ENCODE measurements at places on chromosomes 6 and 20. TPM values are rescaled to one million over a fixed set of nuclear protein-coding genes. Genes with fewer than 3 reads are reported as not detected.

- DNase-seq, result no peak
These were observed 327.5 kb downstream of the NRN1 start for GRCh38 chr6:5679270-5679669.

- DNase-seq, result peak; percentile 80
These were observed 13.5 kb downstream of the HAO1 start for GRCh38 chr20:7926767-7927166.

GRCh38 chr6:43461936-43462335 lies 6.6 kb upstream of the DLK2 start:
- no peak for DNase-seq

DNA sequence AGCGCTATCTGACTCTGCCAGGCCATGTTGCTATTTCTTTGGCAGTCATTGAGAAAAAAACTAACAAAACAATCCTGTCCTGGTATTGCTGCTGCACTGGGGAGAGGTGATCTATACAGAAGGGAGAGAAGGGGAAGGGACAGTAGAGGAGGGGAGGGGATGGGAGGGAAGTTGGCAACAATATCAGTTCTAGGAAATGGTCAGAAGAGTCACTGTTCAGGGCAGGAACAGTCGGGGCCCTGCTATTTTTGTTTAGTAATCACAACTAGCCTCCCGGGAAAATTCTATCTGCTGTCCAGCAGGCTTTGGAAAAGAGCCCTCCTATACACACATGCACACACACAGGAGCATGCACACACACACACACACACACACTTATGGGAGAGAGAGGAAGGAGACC lies 142.3 kb upstream of the CARMIL1 start:
- peak; percentile 34 for DNase-seq

- DNase-seq, result no peak
These were observed 267.9 kb downstream of the PLCB1 start for GRCh38 chr20:8399947-8400346.

GRCh38 chr20:47392721-47393073 lies 36.2 kb upstream of the ZMYND8 start:
- DNase-seq, result no peak

GRCh38 chr6:14286144-14286543 lies 168.6 kb downstream of the CD83 start:
- no peak for DNase-seq

GRCh38 chr6:149840345-149841075 lies 23.6 kb downstream of the LRP11 start:
- DNase-seq, result peak; percentile 75

DNA sequence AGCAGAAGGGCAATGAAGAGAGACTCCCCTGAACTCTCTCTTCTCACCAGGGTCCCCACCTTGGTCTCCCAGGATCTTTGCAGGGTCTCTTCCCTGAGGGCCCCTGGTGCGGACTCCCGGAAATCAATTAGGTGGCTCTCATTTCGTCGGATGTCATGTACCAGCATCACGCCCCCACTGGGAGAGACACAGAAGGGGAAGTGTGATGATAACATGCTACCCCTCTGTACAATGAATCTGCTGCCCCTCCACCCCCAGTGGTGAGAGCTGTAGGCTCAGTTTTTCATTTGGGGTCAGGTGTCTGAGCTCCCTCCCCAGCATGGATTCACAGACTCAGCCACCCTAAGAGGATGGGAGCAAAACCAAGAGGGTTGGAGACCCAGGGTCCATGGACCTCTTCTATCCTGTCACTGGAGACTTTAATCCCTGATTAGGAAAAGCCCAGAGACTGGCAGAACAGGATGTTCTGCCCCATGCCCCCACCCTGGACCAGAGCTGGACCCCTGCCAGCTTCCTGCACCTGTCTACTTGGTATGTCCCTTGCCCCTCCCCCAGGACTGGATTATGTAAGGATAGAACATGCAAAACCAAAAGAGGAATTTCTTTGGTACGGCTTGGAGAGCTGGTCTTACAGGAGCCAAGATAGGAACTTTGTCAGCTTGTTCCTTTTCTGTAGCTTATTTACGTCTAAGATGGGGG lies 11.1 kb downstream of the GGT7 start:
- DNase-seq, result no peak

DNA sequence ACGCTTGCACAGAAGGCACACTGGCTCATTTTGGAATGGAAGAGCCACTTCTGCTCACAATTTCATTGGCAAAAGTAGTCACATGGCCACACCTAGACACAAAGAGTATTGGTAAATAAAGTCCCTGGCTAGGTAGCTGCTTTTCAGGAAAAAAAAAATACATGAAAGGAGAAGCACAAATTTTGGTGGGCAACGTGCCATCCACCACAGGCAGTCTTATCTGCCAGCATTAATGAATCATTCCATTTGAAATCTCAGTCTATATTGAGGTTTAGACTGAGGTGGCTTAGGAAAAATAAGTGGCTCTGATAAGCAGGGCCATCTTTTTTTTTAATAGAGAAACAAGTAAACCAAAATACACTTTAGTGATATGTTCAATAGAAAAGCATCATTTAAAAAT lies 44.3 kb downstream of the ADGRB3 start:
- no peak for DNase-seq

Gene PHACTR1
- 4.1 TPM for total RNA-seq

Gene SPATS1
- not detected for total RNA-seq

DNA sequence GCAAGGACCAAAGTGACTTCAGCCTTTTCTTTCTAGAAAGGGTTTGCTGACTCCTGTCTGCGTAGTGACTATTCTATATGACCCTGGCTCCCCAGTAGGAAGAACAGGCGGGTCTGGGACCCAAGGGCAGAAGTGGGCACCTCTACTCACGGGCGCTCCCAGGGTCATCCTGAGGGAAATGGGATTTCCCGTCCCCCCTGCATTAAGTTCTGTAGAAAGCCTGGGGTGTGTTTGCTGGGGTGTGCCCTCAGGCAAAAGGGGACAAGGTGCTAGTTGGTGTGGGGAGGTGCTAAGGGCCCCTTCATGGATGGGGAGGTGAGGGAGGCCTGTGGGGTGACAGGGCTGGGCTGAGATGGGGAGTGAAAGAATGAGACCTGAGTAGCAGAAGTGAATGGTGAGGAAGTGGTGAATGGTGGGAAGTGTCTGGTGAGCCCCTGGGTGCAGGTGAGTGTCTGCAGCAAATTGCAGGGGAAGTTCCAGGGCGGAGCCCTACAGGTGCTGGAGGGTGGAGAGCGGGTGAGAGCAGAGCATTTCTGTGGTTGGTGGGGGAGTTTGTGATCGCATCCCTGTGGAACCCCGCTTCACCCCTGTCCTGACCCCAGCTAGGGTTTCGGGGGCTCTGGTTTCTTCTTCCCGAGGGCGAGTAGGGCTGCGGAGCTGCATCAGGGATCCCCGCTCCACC lies 21.1 kb downstream of the RAET1L start:
- DNase-seq, result no peak

DNA sequence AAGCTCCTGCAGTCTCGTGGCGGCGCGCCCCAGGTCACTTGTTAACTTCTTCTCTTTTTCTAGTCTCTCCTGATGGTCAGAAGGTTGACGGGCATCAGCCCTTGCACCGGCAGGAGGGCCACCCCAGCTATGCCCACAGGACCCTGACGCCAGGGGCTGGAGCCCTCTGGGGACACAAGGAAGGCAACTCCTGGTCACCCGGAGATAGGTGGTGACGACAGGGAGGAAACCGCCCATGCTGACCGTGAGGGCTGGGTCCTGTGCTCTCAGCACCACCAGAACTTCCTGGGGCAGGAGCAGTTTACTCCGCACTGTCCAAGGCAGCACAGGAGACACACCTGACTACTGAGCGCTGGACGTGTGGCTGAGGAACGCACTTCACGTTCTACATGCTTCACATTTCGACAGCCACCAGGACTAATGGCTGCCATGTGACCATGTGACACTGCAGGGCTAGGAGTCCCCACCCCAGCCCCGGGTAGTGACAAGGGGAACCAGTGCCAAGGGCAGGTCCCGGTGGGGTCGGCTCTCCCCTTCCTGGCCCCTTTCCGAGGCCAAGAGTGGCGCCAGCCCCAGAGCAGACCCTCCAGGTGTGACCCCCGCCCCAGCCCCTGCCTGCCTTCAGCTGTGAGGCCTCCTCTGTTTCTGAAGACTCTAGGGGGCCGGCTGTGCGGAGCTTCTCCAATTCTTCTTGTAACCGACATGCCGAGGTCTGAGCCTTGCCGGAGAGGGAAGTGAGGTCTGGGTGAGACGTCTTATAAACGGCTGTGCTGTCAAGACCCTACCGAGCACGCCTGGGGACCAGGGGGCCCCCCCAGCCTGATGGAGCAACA lies 45.2 kb downstream of the DSTN start:
- DNase-seq, result no peak

Gene POM121L2
- total RNA-seq, result not detected

DNA sequence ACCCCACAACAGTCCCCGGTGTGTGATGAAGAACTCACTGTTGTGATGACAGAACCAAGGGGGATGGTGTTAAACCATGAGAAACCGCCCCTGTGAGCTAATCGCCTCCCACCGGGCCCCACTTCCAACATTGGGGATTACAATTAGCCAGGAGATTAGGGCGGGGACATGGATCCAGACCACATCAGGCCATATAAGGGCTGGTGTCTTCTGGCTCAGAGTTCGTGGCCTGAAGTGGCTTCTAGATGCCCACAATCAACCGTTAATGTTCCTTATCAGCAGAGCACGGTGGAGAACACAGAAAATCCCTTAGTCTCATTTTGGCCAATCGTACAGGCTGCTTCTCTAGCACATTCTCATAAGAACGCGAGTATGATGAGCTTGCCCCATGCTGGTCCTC lies 10.9 kb upstream of the MAS1 start:
- DNase-seq, result no peak

Gene RFX6
- total RNA-seq, result not detected

- DNase-seq, result no peak
These were observed 109.3 kb downstream of the SLC23A2 start for GRCh38 chr20:4891997-4892396.

- DNase-seq, result no peak
These were observed 29.2 kb downstream of the GFRA4 start for GRCh38 chr20:3633913-3634478.

Gene TFAP2D
- total RNA-seq, result not detected

- DNase-seq, result no peak
These were observed 38.0 kb downstream of the NOL4L start for GRCh38 chr20:32546918-32547752.

DNA sequence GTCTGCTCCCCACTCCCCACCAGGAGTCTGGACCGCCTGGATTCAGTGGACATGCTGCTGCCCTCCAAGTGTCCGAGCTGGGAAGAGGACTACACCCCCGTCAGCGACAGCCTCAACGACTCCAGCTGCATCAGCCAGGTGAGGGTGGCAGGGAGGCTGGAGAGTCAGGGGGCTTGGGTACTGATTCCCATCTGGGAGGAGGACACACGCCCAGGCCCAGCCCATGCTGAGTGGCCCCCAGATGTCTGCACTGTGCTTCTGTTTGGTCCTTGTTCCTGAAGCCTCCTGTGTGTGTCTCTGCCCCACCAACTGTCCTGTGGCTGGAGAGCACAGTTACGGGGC lies 101.6 kb upstream of the MYL9 start:
- DNase-seq, result no peak

GRCh38 chr6:153150752-153151440 lies 19.8 kb upstream of the RGS17 start:
- no peak for DNase-seq

Gene BANF2
- not detected for total RNA-seq

Gene SLC12A5
- 0.47 TPM for total RNA-seq

DNA sequence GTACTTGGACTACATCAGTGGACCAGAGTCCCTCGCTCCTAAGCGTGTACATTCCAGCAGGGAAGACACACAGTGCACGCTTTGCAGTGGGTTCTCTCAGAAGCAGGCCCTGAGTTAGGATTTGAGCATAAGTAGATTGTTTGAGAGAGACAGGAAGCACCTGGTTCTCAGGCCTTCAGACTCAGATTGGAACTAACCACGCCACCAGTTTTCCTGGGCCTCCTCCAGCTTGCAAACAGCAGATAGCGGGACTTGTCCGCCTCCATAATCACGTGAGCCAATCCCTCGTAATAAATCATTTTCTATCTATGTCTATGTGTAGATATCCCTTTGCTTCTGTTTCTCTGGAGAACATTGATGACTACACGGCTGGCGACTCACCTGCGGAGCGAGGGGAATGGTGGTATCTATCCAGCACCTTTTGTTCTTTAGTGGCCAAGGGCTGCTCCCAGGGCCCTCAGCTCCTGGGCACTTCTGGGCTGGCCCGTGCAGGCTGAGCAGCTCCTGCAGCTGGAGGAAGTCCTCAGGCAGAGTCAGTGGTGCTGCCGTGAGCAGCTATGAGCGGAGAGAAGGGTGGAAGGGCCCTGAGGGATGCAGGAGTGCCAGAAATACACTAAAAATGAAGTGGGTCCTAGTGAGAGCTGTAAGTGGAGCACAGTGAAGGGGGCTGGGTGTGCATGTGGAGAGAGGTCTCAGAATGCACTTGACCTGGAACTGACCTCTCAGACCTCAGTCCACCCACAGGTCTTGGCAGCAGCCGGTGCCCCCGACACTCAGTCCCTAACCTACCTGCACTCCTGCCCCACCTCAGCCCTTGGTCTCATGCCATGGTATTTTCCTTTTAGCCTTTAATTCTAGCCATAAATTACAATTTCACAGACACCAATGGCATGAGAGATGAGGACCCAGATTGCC lies 76.9 kb downstream of the STK35 start:
- DNase-seq, result peak; percentile 47

DNA sequence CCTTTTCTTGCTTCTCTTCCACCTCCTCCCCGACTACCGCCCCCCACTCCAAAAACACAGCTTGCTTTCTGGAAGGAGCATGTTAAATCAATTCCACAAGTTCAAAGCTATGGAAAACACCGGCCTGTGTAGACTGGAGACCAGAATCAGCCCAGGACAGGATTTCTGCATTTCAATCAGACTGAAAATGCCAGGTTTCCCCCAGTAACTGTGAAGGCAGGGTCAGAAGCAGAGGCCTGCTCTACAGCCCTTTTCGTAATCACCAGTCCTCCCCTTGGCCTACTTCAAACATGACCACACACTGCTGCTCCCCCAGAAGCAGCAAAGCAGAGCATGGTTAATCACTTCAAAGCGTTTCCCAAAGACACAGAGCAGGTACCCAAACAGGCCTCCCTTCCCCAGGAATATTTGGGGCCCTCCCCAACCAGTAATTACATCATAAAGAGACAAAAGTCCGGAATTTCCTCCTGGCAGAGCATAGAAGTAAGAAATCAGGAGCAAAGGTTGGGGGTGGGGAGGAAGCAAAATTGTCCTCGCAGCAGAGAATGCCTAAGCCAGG lies 38.4 kb downstream of the ZMYND8 start:
- peak; percentile 80 for DNase-seq

GRCh38 chr6:104771258-104771832 lies 88.4 kb downstream of the HACE1 start:
- DNase-seq, result peak; percentile 59
